ENCODE measurements at places on chromosomes 4 and X. TPM values are rescaled to one million over a fixed set of nuclear protein-coding genes. Genes with fewer than 3 reads are reported as not detected.

UGT2B10 gene
- total RNA-seq: not detected

CSAG1 gene
- total RNA-seq: not detected

TEX13D gene
- not detected for total RNA-seq

HPGD gene
- total RNA-seq: 18.3 TPM

MAGEB2 gene
- total RNA-seq: not detected

ABLIM2 gene
- under 0.01 TPM for total RNA-seq

ODAPH gene
- not detected for total RNA-seq

TMEM255A gene
- total RNA-seq: not detected

FRG2 gene
- not detected for total RNA-seq

CNGA1 gene
- not detected for total RNA-seq

OPN1MW gene
- not detected for total RNA-seq

OFD1 gene
- total RNA-seq: 13.7 TPM

COL4A6 gene
- total RNA-seq: not detected

GLUD2 gene
- 0.27 TPM for total RNA-seq

LRIT3 gene
- under 0.01 TPM for total RNA-seq

CFAP99 gene
- 0.27 TPM for total RNA-seq

IL1RAPL2 gene
- total RNA-seq: not detected

GJB1 gene
- total RNA-seq: not detected

HS6ST2 gene
- under 0.01 TPM for total RNA-seq

FAM199X gene
- 7.8 TPM for total RNA-seq

VEGFD gene
- not detected for total RNA-seq

MMRN1 gene
- 31.0 TPM for total RNA-seq

VEGFC gene
- total RNA-seq: not detected

TCEAL5 gene
- total RNA-seq: 0.27 TPM

GSX2 gene
- not detected for total RNA-seq

TMPRSS11B gene
- not detected for total RNA-seq

BMP2K gene
- 78.4 TPM for total RNA-seq

FAM236A gene
- not detected for total RNA-seq

RBM46 gene
- total RNA-seq: under 0.01 TPM

PRKG2 gene
- total RNA-seq: 21.0 TPM

HEPH gene
- total RNA-seq: under 0.01 TPM

UGT2A1 gene
- total RNA-seq: not detected

DGKK gene
- not detected for total RNA-seq

PTPN13 gene
- 0.81 TPM for total RNA-seq

DOK7 gene
- under 0.01 TPM for total RNA-seq

CACNA1F gene
- total RNA-seq: 1.3 TPM

ADH4 gene
- not detected for total RNA-seq
